ENCODE measurements at places on chromosomes 7 and 10.
A peak's percentile ranks its signal among the peaks of the same experiment; 100 is the strongest.

DNA sequence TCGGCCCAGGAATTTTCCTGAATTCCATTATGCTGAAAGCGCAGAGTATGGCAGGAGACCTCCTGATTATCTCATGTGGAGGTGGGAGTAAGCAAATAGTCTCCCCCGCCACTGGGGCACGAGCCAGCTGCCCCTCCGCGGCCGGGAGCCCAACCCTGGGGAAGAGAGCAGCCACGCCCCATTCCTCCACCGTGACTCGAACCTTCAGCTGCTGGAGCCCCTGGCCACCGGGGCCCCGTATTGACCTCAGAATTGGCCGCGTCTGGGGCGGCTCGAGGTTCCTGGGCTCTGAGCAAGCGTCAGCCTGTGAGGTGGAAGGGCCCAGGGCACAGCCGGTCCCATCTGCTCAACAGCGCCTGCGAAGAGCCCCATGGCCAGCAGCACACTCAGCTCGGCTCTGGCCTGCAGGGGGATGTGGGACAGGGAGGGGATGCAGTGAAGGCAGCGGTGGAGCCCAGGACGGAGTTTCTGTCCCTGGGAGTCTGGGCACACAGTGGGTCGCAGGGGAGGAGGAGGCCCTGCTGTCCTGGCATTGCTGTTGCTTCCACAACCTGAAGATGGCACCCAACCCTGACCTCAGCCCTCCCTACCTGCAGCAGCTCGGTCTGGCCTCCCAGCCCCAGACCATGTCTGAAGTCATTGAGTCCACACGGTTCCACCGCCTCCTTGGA, 97.8 kb downstream of the CHST15 start:
- no peak for DNase-seq

GRCh38 chr7:82818171-82818570, 344.5 kb downstream of the PCLO start:
- no peak for DNase-seq

DNA sequence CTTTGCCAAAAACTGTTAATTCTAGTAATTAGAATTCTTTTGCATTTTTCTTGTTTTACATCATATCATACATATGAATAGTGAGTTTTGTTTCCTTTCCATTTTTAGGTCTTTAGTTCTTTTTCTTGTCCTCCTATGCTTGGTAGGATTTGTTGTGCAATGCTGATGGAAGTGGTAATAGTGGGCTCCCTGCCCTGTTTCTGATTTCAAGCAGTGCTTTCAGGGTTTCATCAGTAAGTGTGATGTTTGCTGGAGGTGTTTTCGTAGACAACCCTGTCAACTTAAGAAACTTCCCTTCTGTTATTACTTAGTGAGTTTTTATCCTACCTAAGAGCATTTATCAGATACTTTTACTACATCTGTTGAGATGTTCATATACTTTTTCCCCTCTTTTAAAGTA, 50.5 kb downstream of the CSGALNACT2 start:
- no peak for DNase-seq

- DNase-seq = no peak
These were observed 87.1 kb downstream of the CRTAC1 start for GRCh38 chr10:97943294-97943693.

GRCh38 chr10:36725581-36726520, 399.5 kb upstream of the ANKRD30A start:
- DNase-seq = no peak

DNA sequence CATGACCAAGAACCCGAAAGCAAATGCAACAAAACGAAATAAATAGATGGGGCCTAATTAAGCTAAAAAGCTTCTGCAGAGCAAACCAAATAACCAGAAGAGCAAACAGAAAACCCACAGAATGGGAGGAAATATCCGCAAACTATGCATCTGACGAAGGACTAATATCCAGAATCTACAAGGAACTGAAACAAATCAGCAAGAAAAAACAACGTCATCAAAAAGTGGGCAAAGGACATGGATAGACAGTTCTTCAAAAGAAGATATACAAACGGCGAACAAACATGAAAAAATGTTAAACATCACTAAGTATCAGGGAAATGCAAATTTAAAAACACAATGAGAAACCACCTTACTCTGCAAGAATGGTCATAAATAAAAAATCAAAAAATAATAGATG, 35.3 kb upstream of the CACUL1 start:
- no peak for DNase-seq

DNA sequence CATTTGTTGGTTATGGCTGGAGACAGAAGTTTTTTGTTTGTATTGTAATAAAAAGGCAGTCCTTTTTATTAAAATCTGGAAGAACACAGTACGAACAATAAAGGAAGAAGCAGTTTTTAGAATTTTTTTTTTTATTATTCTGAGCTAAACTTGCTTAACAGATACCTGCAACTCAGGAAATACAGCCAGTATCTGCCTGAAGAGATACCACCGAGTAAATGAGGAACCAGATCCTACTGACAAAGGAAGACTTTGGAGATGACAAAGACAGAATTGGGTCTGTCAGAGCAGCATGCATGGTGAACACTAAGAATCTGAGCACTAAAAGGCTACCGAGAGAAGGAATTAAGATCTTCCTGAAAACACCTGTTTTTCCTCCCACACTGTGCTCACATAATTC, 1335.9 kb upstream of the SORCS1 start:
- DNase-seq = no peak

DNA sequence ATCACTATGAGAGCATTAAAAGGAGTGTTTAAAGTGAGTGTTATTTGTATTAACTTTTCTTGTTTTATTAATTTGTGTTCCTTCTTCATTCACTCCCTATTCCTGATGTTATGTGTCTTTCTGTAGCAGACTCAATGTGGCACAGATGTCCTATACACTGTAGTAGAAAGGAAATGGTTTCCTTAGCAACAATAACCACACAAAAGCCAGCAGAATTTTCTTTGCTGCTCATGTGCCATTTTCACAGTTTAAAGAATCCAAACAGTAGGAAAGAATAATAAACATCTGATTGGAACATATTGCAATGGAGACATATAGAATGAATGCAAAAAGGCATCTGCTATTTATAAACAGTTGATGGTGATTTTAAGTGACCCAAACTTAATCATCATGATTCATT, 763.6 kb downstream of the PHTF2 start:
- no peak for DNase-seq

DNA sequence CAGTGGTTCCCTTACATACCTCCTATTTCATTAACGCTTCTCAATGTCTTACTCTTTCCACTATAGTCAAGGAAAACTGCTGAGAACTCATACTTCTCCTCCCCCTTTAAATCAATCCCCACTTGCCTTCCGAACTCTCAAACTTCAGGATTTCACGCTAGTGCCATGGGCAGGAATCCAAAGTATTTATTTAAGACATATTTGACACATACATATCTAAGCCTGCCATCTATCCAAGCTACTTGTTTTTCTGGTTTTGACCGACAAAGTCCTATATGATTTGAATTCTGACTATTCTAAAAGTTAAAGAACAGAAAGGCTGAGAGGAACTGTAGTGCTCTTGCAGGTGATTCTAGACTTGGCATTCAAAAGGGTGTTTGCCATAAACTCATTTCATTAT, 51.8 kb downstream of the CCDC6 start:
- DNase-seq = no peak

GRCh38 chr7:41972270-41972669, 264.7 kb downstream of the GLI3 start:
- DNase-seq = no peak

DNA sequence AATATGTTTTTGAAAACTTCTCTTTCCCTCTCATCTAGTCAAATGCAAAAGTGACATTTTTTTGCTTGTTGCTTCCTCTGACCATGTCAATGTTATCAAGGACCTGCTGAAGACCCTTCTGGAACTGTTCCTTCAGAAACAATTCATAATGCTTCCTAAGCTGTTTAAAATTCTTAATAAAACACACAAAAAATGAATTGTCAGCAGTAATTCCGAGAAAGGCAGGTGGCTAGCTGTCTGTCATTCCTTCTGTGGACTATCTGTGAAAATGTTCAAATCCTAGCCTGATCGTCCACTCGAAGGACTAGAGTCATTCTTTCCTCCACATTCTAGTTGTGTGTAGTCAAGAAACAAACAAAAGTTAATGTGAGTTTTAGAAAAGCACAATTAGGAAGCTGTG, 56.6 kb upstream of the TRIL start:
- DNase-seq = no peak

- DNase-seq = no peak
These were observed 76.7 kb downstream of the ATXN7L1 start for GRCh38 chr7:105799677-105800076.

DNA sequence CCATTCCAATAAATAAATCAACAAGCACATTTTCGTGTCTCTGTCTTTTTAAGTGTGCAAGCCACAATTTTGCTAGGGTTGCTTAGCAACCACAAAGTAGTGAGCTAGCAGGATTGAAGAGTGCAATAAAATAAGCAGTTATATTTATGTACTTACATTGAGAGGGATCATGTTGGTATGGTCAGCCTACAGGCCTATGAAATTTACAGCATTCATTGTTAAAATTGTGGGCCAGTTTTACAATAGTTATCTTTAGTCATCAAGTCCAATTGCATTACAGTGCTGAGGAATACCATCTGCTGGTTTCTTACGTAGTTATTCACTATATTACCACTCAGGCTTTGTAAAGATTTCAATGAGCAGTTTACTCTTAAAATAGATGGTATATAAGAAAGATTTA, 192.5 kb upstream of the POT1 start:
- no peak for DNase-seq

DNA sequence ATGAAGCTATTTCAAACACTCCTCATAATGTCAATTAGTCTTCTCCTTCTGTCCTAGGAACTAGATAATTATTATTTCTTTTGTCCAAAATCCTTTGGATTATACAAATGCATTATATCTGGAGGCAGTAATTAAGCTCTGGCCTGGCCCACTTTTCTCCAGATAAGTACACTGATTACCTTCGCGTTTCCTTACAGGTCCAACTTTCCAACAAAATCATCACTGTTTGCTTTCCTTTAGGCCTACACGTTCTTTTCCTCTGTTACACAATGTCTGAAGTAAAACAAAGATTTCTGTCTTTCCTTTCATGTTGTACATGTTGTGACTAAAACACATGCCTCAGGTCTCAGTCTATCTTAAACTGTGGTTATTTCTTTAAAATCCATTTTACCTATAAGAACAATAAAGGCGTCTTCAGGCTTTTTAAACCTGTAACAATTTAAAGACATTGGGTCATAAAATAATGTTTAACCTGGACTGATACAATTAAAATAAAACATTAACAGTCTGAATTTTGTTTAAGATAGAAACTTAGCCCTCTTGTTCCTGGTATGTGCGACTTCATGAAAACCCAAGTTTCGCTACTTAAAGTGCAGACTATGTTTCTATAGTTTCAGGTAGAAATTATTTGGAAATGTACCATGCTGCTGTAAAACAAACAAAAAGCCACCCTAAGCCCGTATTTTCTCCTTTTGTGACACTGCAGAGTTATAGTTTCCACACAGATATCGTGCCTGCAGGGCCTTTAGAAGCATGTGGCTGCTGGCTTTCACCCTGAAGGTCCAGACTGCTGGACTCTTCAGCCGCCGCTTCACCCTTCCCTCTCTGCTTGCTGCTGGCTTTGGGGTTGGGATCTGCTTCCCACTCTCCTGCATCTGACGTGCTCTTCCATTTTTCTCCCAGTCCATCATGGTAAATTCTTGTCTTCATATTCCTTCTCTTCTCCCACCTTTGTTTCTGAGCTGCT, 381.7 kb downstream of the DPP6 start:
- no peak for DNase-seq

- DNase-seq = no peak
These were observed 156.5 kb upstream of the AGR3 start for GRCh38 chr7:17038160-17038782.

GRCh38 chr10:70441895-70442309, 421 bp upstream of the NODAL start:
- no peak for DNase-seq

- no peak for DNase-seq
These were observed 148.7 kb downstream of the SLC16A9 start for GRCh38 chr10:59560990-59561389.

GRCh38 chr7:96739609-96740008, 30.0 kb upstream of the SEM1 start:
- no peak for DNase-seq

GRCh38 chr10:94042001-94042833, 48.5 kb downstream of the PLCE1 start:
- DNase-seq = no peak

DNA sequence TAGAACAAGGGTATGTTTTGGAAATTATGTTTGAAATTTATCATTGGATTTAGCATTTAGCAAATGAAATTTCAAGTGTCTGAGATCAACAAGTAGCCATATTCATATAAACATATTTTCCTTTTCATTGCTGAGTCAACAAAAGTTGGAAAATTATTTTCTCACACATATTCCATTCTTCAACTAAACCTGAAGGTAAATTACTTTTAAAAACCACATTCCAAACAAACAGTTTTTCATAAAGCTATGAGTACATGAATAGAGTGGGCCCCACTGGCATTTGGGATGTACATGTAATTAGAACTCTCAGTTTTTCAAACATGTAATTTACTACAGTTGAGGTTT, 178.3 kb upstream of the MKLN1 start:
- no peak for DNase-seq

- no peak for DNase-seq
These were observed 7.4 kb downstream of the ZNF488 start for GRCh38 chr10:47376522-47377220.

GRCh38 chr10:42477170-42477569, 161.2 kb downstream of the ZNF33B start:
- DNase-seq = no peak

DNA sequence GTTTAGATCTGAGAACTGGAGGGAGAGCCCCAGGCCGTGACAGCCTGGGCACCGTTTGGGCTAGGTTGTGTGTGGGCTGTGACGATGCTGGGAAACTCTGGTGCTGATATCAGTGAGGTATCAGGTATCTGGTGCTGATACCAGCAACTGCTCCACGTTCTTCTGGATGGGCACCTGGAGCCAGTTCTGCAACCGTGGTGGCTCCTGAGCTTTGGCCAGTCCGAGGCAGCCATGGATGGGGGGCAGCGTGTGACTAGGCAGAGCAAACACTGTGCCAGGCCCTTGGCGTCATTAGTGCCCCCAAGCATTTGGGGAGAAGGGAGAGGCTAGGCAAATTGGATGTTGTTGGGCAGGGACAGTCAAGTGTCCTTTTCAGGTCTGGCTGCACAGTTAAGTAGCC, 57.9 kb downstream of the ZNF467 start:
- DNase-seq = no peak

GRCh38 chr10:10475812-10476211, 541.9 kb upstream of the CELF2 start:
- DNase-seq = no peak

DNA sequence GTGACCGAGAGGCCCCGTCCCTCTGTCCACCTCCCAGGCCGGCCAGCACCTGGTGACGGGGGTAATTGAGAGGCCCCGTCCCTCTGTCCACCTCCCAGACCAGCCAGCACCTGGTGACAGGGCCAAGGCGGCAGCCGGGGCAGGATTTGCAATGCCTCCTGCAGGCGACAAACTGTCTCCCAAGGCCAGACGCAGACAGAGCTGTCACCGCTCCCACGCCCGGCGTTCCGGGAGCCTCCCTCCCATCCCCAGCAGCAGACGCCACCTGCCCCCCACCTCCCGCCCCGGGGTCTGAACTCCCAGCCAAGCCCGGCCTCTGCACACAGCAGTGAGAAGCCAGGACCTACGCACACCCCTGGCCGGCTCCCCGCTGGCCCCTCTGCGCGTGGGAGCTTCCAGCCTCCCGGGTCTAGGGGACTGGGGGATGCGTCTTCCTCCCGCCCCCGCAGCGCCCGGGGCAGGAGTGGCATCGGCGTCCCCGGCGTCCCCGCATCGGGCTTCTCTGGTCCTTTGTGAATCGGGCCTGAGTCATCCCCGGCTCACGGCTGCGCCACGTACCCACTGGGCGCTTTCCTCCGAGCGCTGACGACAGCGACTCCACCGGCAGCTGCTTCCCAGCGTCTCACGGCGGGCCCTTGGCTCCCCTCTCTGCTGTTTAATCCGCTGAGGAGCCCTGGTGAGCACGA, 95.1 kb upstream of the DIP2C start:
- DNase-seq = peak; percentile 71
